Body of pancreas (tissue), 4 donors: ENCODE measurements at places on chromosomes 16 and 17.

DNA sequence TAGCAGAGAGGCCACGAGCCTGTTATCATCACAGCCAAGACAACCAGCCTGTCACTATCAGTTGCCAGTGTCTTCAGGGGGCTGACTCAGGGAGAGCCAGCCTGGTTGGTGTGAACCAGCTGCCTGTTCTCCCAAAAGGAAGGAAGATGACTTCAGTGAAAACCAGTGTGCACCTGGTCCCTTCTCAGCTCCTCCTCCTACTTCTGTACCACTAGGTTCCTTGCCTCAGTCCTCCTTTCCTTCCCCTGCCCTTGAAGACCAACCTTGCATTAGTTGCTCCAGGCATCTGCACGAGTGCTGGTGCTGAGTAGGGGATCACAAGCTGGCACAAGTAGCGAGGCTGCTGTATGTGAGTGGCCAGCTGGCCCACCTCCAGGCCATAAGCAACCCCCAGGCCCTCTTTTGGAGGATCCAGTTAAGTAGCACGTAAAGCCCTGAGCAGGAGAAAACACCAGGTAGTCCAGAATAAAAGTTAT is 8.5 kb downstream of the TUBG1 start:
- peaks cover 20% of the 10 kb centered on the region for H3K36me3 ChIP-seq
- peak overlapping the region; percentile 73 for H3K27ac ChIP-seq
- no peaks in the 10 kb centered on the region for H3K27me3 ChIP-seq
- peak; percentile 47 for DNase-seq

DNA sequence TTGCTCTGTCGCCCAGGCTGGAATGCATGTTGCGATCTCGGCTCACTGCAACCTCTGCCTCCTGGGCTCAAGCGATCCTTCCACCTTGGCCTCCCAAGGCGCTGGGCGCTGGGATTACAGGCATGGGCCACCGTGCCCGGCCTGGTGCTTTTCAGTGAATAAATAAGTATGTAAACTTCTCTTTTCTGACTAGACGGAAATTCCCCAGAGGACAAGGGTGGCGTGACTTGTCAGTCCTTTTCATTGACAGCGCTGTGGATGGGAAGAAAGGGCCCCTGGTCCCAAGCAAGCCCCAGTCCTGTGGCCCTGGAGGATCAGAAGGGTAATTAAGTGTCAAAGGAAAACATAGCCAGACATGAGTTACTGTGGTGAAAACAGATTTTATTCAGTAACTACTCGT is 9.6 kb upstream of the SPN start:
- no peak overlapping the region for H3K27ac ChIP-seq
- no peaks in the 10 kb centered on the region for H3K36me3 ChIP-seq
- no peaks in the 10 kb centered on the region for H3K4me1 ChIP-seq
- H3K4me3 ChIP-seq: no peak overlapping the region
- no peak for DNase-seq
- no peaks in the 10 kb centered on the region for H3K27me3 ChIP-seq

DNA sequence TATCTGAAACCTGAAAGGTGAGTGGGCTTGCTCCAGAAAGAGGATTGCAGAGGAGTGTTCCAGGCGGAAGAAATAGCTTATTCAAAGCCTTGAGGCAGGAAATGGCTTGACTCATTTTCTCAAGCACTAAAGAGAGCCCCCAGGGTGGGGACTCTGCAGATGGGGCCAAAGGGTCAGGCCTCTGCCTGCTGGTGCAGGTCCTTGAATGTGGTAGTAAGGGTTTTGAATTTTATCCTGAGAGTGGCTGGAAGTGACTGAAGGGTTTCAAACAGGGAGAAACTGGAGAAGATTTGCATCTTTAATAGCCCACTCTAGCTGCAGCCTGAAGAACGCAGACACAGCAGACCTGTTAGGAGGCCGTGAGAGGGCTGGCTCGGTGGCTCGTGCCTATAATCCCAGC is 144.4 kb downstream of the CCT6B start:
- no peak for DNase-seq
- H3K4me3 ChIP-seq: no peak overlapping the region
- no peaks in the 10 kb centered on the region for H3K36me3 ChIP-seq
- no peaks in the 10 kb centered on the region for H3K4me1 ChIP-seq
- no peak overlapping the region for H3K27ac ChIP-seq

GRCh38 chr16:81676066-81676882 is 102.8 kb upstream of the PLCG2 start:
- no peaks in the 10 kb centered on the region for H3K36me3 ChIP-seq
- H3K27ac ChIP-seq: no peak overlapping the region
- no peaks in the 10 kb centered on the region for H3K4me1 ChIP-seq
- no peak overlapping the region for H3K4me3 ChIP-seq
- no peaks in the 10 kb centered on the region for H3K27me3 ChIP-seq
